Central memory CD4-positive, alpha-beta T cell (primary cell): ENCODE measurements at places on chromosomes 7 and 10.

DNA sequence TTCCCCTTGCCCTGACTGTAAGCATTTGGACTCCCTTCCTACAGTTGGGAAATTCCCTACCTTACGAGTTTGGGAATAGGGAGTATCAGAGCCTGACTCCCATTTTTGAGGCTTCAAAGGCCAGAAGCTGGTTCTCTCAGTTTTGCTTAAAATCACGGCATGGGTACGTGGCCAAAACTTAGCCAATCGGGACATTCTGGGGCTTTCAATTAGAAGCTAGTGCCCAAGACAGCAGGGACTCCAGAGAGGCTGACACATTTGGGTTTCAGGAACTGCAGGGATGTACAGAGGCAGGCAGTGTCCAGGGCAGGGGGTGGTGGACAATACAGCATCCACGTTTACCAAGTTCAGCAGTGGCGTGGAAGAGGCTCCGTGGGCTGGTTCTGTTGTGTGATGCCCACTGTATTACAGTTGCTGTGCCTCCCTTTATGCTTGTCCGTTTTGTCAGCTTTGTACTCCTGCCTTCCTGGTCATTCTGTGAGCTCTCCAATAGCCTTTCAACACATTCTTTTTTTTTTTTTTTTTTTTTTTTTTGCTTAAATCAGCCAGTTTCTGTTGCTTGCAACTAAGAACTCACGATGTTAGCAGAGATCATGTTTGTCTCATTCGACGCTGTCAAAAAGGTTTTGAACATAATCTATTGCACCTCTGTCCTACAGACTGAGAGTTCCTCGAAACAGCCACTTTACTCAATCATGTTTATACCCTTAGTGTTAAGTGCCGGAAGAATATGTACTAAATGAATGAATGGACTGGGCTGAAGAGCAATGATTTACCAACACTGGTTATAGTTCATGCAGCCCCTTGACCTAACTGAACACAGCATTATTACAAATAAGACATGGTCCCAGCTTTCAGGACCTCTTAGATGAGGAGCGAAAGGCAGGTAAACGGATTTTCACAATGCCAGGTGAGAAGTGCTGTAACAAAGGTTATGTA, 1.1 kb downstream of the GGCT start:
- DNase-seq, result no peak

GRCh38 chr10:12194752-12195271, 879 bp downstream of the NUDT5 start:
- DNase-seq, result peak; percentile 15

DNA sequence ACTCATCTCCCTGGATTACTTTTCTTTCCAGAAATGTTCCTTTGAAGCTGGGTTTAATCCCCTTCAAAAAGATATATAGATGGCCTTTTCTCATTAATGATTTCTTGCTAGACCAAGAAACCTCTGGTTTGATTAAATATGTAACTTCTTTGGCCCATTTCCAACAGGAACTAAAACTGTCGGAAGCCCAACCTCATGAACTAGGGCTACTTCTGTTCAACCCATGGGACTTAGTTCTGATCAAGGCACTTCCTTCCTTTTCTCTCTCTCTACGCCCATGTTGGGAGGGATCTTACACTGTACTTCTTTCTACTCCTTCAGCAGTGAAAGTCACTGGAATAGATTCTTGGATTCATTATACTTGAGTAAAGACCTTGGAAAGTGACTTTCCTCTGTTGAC, 83.6 kb downstream of the TMEM106B start:
- no peak for DNase-seq

DNA sequence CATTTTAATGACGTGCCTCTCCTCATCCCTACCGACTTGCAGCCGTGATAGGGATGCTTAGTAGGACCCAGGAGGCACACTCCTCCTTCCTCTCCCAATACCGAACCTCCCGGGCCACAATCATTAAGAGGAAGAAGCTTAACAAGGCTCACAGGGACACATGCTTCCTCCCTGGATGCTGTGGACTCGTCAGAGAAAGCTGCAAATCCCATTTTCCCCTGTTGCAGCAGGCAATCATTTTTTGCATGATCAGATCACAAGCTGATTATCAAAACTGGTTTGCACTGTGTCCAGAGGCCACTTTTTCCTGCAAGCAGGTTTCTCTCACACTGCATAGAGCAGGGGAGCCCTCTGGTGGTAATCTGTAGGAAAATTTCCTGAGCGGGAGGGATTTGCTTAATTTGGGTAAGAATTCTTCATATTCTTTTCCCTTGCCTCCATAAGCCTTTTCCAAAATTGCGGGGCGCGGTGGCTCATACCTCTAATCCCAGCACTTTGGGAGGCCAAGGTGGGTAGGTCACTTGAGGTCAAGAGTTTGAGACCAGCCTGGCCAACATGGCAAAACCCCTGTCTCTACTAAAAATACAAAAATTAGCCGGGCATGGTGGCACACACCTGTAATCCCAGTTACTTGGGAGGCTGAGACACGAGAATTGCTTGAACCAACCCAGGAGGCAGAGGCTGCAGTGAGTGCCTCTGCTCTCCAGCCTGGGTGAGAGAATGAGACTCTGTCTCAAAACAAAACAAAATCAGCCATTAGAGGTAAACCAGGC, 16.1 kb upstream of the LAMB4 start:
- peak; percentile 19 for DNase-seq

DNA sequence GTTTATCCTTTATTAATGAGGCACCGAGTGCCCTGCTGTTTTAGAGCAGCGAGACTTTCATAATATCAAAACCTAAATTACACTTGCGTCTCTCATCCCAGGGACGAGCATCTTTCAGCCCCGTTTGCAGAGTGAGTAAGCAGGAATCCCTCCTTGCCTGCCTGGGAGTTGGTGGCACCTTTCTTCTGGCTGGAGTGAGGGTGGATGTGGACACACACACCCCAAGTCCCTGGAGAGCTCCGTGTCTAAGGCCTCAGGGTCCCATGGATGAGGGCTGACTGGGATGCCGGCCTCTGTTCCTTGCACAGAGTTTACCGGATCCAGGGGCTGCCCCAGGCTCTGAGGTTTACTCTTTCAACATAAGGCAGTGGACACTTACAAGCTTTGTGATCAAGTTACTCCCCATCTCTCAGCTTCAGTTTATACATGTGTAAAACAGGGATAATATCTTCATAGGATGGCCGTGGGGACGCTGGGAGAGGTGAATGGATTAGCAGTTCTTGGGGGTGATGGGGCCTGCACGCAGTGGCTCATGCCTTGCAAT, 24.5 kb downstream of the POLL start:
- DNase-seq, result no peak

DNA sequence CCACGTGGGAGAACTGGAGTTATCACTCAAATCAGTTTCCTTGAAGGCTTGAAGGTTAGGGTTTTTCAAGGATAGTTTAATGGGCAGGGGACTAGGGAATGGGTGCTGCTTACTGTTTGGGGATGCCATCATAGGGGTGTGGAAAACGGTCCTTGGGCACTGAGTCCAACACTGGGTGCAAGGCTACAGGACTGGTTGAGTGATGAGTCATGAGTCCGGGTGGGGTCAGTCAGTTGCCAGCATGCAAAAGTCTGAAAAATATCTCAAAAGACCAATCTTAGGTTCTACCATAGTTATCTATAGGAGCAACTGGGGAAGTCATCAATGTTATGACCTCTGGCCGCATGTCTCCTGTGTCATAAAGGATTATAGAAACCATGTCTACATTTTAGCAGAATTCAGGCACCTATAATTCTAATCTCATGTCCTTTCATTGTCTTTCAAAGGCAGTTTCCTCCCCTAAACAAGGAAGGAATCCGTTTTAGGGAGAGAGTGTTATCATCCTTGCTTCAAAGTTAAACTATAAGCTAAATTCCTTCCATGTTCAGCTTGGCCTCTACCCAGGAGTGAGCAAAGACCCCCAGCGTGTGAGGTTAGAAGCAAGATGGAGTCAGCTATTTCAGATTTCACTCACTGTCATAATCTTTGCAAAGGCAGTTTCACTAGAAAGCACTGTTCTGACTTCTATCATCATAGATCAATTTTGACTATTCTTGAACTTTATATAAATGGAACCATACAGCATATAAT, 94.5 kb downstream of the COL26A1 start:
- no peak for DNase-seq

GRCh38 chr10:2746638-2747037, 320.7 kb upstream of the PFKP start:
- DNase-seq, result no peak

DNA sequence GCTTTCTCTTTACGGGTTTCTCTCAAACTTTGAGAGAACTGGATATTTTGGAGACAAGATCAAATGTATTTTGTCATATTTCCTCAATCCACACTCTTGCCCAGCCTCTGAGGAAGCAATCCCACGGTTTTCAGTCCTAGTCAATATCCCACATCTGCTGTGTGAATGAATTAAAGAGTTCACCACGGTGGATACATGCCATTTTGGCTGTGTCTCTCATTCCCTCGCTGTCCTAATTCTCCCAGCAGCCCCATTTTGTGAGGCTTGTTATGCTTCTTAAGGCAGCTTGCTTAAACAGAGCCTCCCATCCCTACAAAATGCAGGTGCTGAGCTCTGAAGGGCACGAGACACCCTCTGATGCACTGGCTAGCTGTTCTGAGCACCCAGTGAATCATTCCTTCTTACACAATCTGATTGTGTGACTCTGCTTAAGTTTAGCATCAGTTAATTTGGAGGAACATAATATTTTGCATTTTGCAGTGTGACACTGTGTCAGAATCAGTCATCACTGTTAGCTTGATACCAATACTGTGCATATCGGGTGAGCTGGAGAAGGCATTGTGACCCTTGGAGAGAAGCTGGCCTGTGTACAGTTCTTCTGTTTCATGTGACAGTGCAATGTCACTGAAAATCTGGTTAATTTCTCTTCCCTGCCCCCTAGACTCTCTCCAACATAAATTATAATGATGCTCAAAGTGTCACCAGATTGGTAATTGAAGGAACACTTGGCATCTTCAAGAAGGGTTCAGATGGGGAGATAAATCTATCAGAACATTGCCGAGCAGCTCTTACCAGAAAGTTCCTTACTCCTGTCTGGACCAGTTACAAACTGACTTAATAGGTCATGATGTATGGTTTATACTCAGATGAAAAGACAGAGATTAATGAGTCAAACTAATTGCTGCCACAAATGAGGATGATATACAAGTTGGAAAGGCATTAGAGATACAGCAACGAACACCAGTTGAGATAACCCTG, 103.7 kb upstream of the AOAH start:
- DNase-seq, result no peak

DNA sequence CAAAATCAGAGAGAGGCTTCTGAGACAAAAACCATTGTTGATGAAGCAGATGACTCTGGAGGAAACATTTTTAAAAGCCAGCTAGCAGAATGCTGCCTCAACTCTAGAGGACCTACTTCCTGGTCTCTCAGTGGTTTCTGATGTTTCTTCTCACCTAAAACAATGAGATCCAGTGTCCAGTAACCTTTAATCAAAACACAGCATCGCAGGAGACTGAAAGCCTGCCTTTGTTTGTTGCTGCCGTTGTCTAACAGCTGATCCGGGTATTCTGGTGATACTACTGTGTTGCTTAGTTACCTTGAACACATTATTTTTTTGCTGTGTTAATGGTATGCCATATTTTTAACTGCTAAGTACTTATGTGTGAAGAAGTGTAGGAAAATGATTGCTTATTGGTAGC, 70.9 kb downstream of the WIPF3 start:
- DNase-seq, result no peak

- DNase-seq, result no peak
Observed at GRCh38 chr10:43252166-43252782, 14.6 kb downstream of the RASGEF1A start.

GRCh38 chr10:49186613-49187012, 1.6 kb downstream of the TMEM273 start:
- no peak for DNase-seq

DNA sequence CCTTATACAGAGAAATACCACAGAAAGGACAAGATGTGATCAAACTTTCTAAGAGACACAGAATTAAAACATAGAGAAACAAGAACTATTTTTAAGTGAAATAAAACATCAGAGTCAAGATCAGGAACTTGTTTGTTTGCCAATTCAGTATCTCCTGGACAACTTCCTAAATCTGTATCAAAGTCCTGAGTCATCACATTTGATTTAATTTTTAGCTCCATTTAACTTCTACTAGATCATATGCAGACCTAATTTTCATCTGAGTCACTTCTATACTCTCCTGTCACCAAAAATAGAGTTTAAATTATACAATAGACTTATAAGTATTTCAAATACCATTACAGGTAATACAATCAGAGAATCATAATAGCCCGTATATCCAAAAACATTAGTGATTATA, 268.1 kb downstream of the PRKG1 start:
- no peak for DNase-seq

GRCh38 chr7:1027242-1028043, 16.9 kb upstream of the GPR146 start:
- no peak for DNase-seq

- DNase-seq, result no peak
Observed at GRCh38 chr10:31669357-31669756, 259.3 kb downstream of the ARHGAP12 start.

- no peak for DNase-seq
Observed at GRCh38 chr7:22027475-22027874, 81.8 kb upstream of the CDCA7L start.

DNA sequence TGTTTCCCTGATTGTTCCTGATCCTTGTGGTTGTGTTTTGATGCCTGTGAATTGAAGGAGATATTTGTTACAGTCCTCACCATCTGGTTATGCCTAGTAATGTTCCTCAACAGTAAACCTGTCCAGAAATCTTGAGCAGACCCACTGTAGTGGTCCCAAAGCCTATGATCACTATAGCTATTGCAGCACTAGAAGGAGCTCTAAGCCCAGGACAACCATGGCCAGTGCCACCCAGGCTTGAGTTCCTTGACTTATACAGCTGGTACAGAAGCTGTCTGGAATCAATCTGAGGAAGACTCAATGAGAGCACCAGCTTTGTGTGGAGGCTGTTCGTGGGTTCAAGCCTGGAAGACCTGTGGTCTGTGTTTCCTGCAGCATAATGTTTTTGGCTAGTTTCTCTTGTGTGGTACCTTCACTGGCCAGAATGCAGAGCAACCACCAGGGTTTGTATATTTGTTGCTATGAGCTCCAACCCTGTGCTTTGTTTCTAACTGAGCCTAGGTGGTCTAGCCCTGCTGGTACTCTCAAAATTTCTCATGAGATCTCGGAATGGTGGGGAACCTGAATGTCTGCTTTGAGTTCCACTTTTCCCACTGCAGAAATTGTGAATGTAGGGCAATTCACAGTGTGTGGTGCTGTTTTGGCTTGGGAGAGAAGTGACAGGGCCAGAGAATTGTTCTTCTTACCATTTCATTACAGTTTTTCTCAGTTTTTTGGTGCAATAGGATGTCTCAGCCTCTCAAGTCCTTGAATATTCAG, 355.2 kb downstream of the SUGCT start:
- DNase-seq, result no peak

GRCh38 chr7:5526100-5526905, 102.7 kb upstream of the TNRC18 start:
- peak; percentile 41 for DNase-seq
